ENCODE measurements at places on chromosomes 3 and 15. TPM values are rescaled to one million over a fixed set of nuclear protein-coding genes. Genes with fewer than 3 reads are reported as not detected.

Gene FAM107A
- total RNA-seq: not detected

Gene GPR15
- total RNA-seq: 10.5 TPM

Gene DYNLT2B
- 12.3 TPM for total RNA-seq

Gene CHL1
- not detected for total RNA-seq

Gene SUSD5
- total RNA-seq: not detected

Gene LDHAL6B
- total RNA-seq: not detected

Gene TM4SF18
- total RNA-seq: not detected

DNA sequence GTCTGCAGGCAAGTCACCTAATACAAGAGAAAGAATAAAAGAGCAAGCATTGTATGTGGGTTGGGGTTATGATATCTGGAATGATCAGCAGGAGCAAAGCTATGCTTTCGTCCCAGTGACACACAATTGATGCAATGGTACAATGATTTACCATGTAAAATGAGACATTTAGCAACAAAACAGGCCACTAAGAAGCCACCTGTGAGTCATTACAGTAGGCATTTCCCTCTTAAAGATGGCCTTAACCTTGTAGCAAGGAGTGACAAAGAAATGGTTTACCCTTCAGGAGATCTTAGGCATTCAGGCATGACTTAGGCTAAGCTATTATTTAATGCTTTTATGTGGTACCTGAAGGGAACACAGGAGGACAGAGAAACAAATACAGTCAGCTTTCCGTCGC is 373.3 kb upstream of the RBMS3 start:
- no peaks in the 10 kb centered on the region for H3K36me3 ChIP-seq
- H3K27ac ChIP-seq: no peak overlapping the region
- H3K27me3 ChIP-seq: peaks cover 4% of the 10 kb centered on the region
- H3K4me1 ChIP-seq: peaks cover 9% of the 10 kb centered on the region
- no peak overlapping the region for H3K4me3 ChIP-seq

- peaks cover 31% of the 10 kb centered on the region for H3K27me3 ChIP-seq
- peak overlapping the region; percentile 62 for H3K4me3 ChIP-seq
- no peak overlapping the region for H3K27ac ChIP-seq
These were observed 7.4 kb upstream of the OCA2 start for GRCh38 chr15:28106294-28107110.

GRCh38 chr15:71333136-71333700 is 217.9 kb downstream of the THSD4 start:
- H3K4me1 ChIP-seq: peaks cover 23% of the 10 kb centered on the region
- no peak overlapping the region for H3K4me3 ChIP-seq
- H3K36me3 ChIP-seq: no peaks in the 10 kb centered on the region
- H3K27ac ChIP-seq: no peak overlapping the region

- peaks cover 10% of the 10 kb centered on the region for H3K4me1 ChIP-seq
- peaks cover 68% of the 10 kb centered on the region for H3K36me3 ChIP-seq
- H3K27me3 ChIP-seq: no peaks in the 10 kb centered on the region
- DNase-seq: no peak
These were observed 33.0 kb downstream of the ARID3B start for GRCh38 chr15:74573987-74574386.

DNA sequence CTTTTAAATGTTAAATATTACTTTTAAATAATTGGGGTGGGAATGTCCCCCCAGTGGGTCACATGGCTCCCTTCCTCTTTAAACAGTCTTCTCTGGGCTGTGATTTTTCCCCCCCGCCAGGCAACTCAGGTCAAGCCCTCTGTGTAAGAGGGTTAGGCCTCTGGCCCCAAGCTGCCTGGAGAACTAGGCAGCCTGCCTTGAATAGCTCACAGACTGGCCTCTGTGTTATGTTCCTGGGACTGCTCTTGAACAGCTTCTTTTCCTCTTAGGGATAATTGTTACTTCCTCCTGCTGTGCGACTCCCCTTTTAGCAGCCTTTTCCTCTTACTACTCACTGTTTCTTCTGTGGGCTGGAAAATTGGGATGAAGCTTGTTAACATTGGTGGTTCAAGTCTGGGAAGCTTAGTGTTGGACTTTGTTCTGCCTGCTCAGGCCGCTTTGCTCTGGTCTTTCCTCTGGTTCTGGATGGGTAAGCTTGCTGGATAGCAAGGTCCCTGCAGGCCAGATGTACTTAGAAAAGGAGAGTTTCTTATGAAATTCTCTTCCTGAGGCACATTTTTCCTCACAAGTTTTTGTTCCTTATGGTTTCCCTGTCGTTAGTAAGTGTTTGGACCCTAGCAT is 2.2 kb downstream of the TEX264 start:
- peak overlapping the region; percentile 20 for H3K27ac ChIP-seq
- H3K27me3 ChIP-seq: no peaks in the 10 kb centered on the region
- H3K36me3 ChIP-seq: peaks cover 34% of the 10 kb centered on the region
- H3K4me1 ChIP-seq: peaks cover 74% of the 10 kb centered on the region
- no peak for DNase-seq
- H3K4me3 ChIP-seq: peak overlapping the region; percentile 59

DNA sequence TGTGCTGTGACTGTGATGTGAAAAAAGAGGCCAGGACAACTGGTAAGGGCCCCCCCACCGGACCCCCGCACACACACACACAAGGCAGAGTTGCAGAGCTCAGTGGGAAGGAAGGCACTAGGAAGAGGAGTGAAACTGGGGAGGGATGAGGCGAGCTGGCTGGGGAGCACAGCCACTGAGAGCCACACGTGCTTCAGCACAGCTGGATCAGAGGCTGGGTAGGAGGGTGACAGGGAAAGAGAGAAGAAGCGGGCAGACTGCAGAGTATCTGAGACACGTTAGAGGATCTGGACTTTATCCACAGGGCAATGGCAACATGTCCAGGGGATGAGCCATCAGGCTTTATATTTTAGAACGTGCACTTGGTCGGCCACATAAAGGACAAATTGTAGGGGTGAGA is 38.0 kb upstream of the TKT start:
- H3K36me3 ChIP-seq: peaks cover 33% of the 10 kb centered on the region
- no peaks in the 10 kb centered on the region for H3K4me1 ChIP-seq
- DNase-seq: no peak
- H3K4me3 ChIP-seq: no peak overlapping the region
- no peaks in the 10 kb centered on the region for H3K27me3 ChIP-seq
- H3K27ac ChIP-seq: no peak overlapping the region

DNA sequence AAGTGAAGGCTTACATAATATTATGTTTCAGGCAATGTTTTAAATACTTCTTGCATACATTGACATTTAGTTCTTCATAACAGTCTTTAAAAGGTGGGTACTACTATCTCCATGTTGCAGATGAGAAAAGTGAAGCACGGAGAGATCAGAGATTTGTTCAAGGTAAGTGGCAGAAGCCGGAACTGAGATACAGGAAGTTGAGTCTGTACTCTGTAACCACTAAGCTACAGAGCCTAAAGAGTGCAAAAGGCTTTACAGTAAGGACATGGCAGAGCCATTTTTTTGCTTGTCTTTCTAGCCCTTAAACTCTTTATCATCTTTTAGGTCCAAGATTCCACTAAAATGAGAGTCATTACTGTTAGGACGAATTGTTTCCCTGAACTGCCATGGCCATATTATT is 186.5 kb upstream of the PEX5L start:
- H3K4me3 ChIP-seq: no peak overlapping the region
- no peaks in the 10 kb centered on the region for H3K36me3 ChIP-seq
- H3K4me1 ChIP-seq: no peaks in the 10 kb centered on the region
- H3K27me3 ChIP-seq: no peaks in the 10 kb centered on the region
- DNase-seq: no peak
